ENCODE measurements at places on chromosomes 5 and 9. TPM values are rescaled to one million over a fixed set of nuclear protein-coding genes. Genes with fewer than 3 reads are reported as not detected.

Gene SH3RF2
- total RNA-seq: 62.0 TPM

Gene AQP7
- total RNA-seq: not detected

Gene PCDHB9
- not detected for total RNA-seq

Gene SPINK4
- 29.5 TPM for total RNA-seq

Gene IFNA21
- not detected for total RNA-seq

Gene THBS4
- 7.7 TPM for total RNA-seq

Gene GRAMD2B
- 67.1 TPM for total RNA-seq

Gene PCDHGA3
- 1.1 TPM for total RNA-seq

Gene NR4A3
- total RNA-seq: 0.58 TPM

Gene PGGT1B
- 62.5 TPM for total RNA-seq

Gene ECSCR
- 7.3 TPM for total RNA-seq
